Activated CD4-positive, alpha-beta T cell treated with anti-CD3 and anti-CD28 coated beads for 36 hours (primary cell): ENCODE measurements at places on chromosomes 5 and 9. TPM values are rescaled to one million over a fixed set of nuclear protein-coding genes. Genes with fewer than 3 reads are reported as not detected.

The SMIM33 gene
- 0.46 TPM for total RNA-seq

The GARIN3 gene
- total RNA-seq = 0.82 TPM

The FABP6 gene
- total RNA-seq = not detected

The PCDHGA5 gene
- total RNA-seq = 0.07 TPM

The EDIL3 gene
- not detected for total RNA-seq

The XRCC4 gene
- total RNA-seq = 16.9 TPM

The NR4A3 gene
- 26.7 TPM for total RNA-seq

The MCTP1 gene
- total RNA-seq = 0.32 TPM

The C8G gene
- total RNA-seq = not detected

The BSPRY gene
- total RNA-seq = 6.6 TPM

The KCNMB1 gene
- total RNA-seq = not detected

The ACSL6 gene
- total RNA-seq = 3.1 TPM

The CSF1R gene
- total RNA-seq = 0.41 TPM

The ELP1 gene
- 58.0 TPM for total RNA-seq

The CNTNAP3 gene
- not detected for total RNA-seq

The WHRN gene
- total RNA-seq = 2.0 TPM

The C7 gene
- not detected for total RNA-seq

The ENDOG gene
- total RNA-seq = 9.3 TPM

The FAT2 gene
- total RNA-seq = not detected

The SLC34A3 gene
- not detected for total RNA-seq

The MARCHF6 gene
- total RNA-seq = 92.2 TPM

The IL12B gene
- total RNA-seq = not detected

The DAPK1 gene
- total RNA-seq = 3.9 TPM

The OR1J2 gene
- total RNA-seq = not detected

The AUH gene
- total RNA-seq = 30.4 TPM

The SLC6A7 gene
- not detected for total RNA-seq

The PRDM9 gene
- total RNA-seq = not detected

The PLPPR1 gene
- total RNA-seq = not detected

The PCDHB16 gene
- not detected for total RNA-seq

The SIT1 gene
- total RNA-seq = 76.5 TPM

The CNTFR gene
- not detected for total RNA-seq

The MEF2C gene
- total RNA-seq = 0.07 TPM

The TESK1 gene
- total RNA-seq = 23.3 TPM

The TAF11L5 gene
- not detected for total RNA-seq

The LRRC19 gene
- total RNA-seq = not detected

The PCDHB4 gene
- not detected for total RNA-seq

The NR5A1 gene
- not detected for total RNA-seq

The MYOZ3 gene
- 0.32 TPM for total RNA-seq

The CYSTM1 gene
- 15.2 TPM for total RNA-seq

The TNC gene
- 0.90 TPM for total RNA-seq

The CYLC2 gene
- total RNA-seq = not detected

The ZNG1C gene
- total RNA-seq = 33.0 TPM

The LHFPL2 gene
- total RNA-seq = 0.21 TPM

The SPINK4 gene
- not detected for total RNA-seq

The GPX8 gene
- total RNA-seq = not detected

The LCN15 gene
- total RNA-seq = not detected

The F2RL2 gene
- total RNA-seq = not detected

The DBN1 gene
- 41.2 TPM for total RNA-seq

The PDLIM4 gene
- 0.23 TPM for total RNA-seq

The MYOT gene
- total RNA-seq = not detected

The MRPS27 gene
- 93.3 TPM for total RNA-seq

The ARRDC1 gene
- 41.6 TPM for total RNA-seq

The ORM2 gene
- not detected for total RNA-seq

The ENHO gene
- not detected for total RNA-seq

The SARDH gene
- total RNA-seq = 7.8 TPM

The VLDLR gene
- 14.5 TPM for total RNA-seq

The SEC24A gene
- total RNA-seq = 32.2 TPM

The SPATA31E1 gene
- not detected for total RNA-seq

The OTP gene
- not detected for total RNA-seq

The REEP2 gene
- total RNA-seq = 4.0 TPM
